Articular chondrocyte of knee joint (primary cell): ENCODE measurements at places on chromosomes 1 and 21. TPM values are rescaled to one million over a fixed set of nuclear protein-coding genes. Genes with fewer than 3 reads are reported as not detected.

SPRR2G gene
- total RNA-seq: not detected in 2 replicates

OPRD1 gene
- under 0.01 TPM in 1 of 2 replicates, not detected in the other for total RNA-seq

SYNC gene
- 111 and 116 TPM in 2 replicates for total RNA-seq

RNU1-2 gene
- under 0.01 TPM in 2 replicates for total RNA-seq
